Stimulated activated CD4-positive, alpha-beta T cell treated with anti-CD3 and anti-CD28 coated beads, Interleukin-1b, Interleukin-23, amount 100 ng/mL, for 1 hour (primary cell): ENCODE measurements at places on chromosomes 1 and 21.

- DNase-seq: no peak
Observed at GRCh38 chr1:166869318-166870099, 6.6 kb downstream of the TADA1 start.

- DNase-seq: no peak
Observed at GRCh38 chr1:54997711-54997986, 1.1 kb upstream of the BSND start.

DNA sequence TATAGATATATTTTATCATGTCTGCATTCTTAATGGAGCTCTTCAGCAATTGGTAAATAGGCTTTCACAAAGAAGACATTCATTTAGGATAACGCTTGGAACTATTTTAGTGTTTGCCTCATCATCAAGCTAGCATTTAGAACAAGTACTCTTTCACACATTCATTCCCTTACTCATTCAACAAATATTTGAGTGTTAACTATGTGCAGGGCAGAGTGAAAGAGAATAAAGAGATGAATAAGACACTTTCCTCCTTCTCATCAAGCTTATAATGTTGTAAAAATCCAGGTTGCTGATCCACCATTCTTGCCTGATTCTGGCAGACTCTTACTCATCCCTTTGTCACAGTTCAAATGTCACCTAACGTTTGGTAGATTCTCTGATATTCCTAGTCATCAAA is 386.3 kb upstream of the BEND5 start:
- no peak for DNase-seq

- DNase-seq: no peak
Observed at GRCh38 chr1:215607412-215607811, 40.3 kb downstream of the KCTD3 start.

- DNase-seq: no peak
Observed at GRCh38 chr1:15719381-15720120, 16.5 kb upstream of the SLC25A34 start.

DNA sequence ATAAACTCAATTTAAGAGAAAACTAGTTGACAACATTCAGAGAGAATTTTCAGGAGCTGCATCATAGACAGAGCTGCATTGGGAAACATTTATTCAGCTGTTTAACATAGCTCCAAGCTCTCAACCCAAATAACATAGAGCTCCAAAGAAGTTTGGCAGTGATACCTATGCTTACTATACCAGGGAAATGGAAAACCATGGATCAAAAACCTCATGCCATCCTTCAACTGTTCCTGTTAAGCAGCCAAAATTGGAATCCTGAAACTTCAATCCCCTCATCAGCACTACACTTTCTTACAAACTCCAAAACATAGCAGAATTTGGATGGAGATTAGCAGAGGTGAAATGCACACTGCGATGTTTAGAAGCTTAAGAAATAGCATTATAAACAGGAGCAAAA is 164.4 kb downstream of the USH2A start:
- DNase-seq: no peak

GRCh38 chr1:152640351-152640750 is 17.4 kb upstream of the LCE3A start:
- DNase-seq: no peak

- DNase-seq: no peak
Observed at GRCh38 chr1:1230656-1231399, 973 bp downstream of the SDF4 start.

DNA sequence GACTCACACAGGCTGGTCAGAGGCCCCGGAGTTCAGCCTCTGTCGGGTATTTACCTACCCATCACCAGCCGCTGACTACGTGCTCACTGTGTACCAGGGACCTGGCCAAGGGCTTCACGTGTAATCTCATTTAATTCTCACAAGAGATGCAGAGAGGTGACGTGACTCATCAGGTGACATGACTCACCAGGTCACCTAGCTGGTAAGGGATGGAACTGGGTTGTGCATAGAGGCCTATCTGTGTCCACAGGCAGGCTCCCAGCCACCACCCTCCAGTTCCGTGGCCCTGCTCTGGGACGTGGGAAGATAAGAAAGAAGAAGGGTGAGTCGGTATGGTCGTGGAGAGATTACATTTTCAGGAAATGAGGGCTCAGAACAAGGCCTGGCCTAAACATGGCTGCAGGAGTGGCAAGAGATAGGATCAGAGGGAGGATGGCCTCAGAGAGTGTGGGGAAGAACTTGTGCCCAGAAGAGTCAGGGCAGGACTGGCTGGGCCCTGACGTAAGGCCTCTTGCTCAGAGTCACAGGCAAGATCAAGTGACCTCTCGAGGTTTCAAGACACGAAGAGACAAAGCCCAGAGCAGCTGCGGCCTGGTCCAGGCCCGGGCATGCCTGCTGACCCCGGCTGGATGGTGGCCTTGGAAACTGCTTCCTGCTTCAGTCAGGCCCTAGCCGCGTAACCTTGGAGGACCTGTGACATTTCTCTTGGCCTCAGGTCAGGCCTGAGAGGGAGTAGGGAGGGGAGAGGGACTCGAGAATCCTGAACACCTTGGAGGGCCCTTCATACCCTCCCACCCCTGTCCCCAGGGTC is 52.7 kb upstream of the WASF2 start:
- DNase-seq: no peak

DNA sequence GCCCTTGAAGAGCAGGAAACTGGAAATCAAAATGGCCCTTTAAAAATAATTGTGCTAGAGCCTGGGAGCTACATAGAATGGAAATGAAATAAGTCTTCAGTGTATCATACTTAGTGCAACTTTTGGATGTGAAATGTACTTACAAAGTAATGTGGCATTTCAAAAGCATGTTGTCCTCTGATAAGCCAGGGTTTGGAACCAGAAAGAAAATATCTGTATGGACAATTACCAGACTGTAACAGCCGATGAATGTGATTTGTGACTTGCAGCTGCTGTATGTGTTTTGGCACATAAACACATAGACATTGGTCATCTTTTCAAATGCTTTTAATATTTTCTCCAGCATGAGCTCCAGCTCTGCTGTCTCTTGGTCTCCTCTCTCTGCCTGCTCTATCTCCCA is 546.4 kb downstream of the OMA1 start:
- DNase-seq: no peak

DNA sequence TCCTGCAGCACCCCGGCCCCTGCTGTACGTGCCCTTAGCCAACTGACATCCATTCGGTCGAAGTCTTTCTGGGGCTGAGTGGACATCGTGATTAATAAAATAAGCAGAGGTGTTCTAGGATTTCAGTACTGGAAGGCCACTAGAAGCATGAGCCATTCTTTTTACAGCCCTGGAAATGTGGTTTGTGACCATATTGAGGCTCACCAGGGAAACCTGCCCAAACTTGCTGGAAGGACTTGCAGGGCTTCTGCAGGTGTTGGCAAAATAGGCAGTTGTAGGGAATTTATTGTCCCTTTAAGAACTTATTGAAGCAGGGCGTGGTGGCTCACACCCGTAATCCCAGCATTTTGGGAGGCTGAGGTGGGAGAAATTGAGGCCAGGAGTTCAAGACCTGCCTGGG is 80.8 kb downstream of the DOP1B start:
- DNase-seq: no peak

DNA sequence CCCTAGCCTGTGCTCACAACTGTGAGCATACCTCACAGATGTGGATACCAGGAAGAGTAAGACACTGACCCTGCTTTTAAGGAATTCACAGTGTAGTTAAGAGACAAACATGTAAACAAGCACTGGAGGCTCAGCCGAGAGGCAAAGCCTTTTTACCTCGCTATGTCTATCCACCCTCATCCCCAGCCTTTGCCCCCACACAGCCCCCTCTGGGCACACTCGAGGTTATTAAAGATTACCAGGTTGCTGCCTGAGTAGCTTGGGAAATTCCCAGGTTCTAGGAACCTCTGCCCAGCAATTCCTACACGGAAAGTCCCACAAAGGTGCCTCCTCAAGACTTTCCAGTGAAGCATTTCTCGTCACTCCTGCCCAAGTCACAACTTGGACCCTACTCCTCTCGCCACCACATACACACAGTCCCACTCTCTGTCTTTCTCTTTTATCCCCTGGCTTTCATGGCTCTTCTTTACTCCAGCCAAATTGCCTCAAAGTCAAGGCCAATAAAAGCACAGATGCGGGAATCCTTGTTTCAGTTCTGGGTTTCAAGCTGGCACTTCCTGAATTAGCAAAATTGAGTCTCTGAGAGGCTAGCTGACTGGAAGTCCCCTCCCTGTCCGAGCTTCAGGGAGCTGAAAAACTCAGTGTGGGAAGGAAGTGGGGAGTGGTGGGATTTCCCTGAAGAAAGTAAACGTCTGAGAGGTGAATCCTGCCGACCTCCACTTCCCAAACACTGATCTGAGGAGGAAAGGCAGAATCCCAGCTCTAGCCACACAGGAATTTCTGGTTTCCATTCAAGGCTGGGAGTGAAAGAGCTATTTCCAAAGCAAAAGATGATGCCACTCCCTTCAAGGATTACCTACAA is 7.6 kb downstream of the DENND2D start:
- DNase-seq: no peak

DNA sequence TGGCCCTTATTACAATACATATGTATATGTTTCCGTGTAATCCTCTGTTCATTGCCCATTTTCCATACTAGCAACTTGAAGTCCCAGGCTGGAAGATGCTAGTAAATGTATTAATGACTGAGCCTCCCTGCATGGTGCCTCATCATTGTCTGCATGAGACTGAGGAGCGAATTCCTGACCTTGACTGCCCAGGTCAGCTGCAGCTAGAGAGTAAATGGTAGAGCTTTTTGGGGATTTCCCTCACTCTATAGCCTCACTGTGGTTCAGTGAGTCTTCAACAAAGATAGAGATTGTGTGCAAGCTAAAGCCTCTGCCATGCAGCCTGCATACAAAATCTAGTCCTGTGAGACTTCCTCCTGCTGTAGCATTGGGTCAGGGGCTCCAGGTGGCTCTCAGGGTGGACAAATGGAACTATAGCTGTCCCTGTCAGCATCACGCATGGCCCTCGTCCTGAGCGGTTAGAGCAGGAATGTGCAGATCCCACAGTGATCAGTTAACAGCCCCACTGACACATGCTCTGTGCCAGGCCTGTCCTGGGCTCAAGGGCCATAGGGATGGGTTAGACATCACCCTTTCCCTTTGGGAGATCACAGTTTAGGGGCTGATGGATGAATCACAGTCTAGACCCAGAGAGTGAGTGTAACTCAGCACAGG is 741.7 kb downstream of the MATN1 start:
- no peak for DNase-seq

- DNase-seq: no peak
Observed at GRCh38 chr1:185864331-185864730, 130.1 kb downstream of the HMCN1 start.

- no peak for DNase-seq
Observed at GRCh38 chr1:212565079-212565478, 43.5 kb upstream of the ATF3 start.

- DNase-seq: no peak
Observed at GRCh38 chr1:226384040-226384439, 23.9 kb downstream of the PARP1 start.

- DNase-seq: no peak
Observed at GRCh38 chr1:202013603-202014002, 3.2 kb downstream of the ELF3 start.

DNA sequence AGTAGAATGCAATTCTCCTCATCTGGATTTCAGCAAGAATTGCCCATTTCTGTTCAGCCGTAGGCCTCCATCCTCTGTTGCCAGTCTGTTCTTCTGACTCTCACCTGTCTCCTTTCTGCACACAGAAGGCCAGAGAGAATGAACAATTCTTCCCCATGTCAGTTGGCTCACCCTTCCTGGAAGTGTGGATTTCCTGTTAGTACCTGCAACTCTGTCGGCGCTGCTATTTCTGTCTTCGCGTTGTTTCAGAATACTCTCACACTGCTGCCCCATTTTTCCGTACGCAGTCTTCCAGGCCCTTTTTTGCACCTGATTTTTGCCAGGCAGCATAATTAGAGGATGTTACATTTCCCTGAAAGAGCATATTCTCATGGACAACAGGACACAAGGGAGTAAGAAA is 200.7 kb downstream of the FGGY start:
- DNase-seq: no peak

- no peak for DNase-seq
Observed at GRCh38 chr1:85142753-85143152, 58.1 kb downstream of the SYDE2 start.

- DNase-seq: no peak
Observed at GRCh38 chr1:50930193-50930592, 29.9 kb downstream of the FAF1 start.

DNA sequence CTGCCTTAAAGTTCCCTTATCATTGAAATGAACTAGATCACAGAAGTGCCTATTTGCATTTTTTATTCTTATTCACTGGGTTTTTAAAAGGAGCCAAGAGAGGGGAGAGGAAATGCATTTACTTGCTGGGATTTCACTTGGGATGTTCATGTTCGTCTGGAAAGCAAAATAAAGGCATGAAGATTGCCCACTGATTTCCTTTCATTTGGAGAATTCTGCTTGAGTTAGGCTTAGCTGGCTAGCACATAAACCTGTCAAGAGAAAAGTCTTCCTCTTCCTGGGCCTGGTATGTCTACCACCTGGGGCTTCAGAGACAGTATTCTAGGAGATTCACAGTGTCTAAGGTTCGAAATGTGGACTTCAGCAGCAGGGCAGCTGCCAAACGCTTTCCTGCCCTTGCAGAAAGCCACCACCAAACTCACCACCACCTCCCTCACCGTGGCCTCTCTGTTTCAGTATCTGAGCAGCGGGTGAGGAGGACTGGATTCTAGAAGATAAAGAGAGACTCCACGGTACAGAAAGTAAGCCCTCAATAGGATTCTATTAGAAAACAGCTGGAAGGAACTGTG is 44.5 kb downstream of the HIVEP3 start:
- DNase-seq: no peak

DNA sequence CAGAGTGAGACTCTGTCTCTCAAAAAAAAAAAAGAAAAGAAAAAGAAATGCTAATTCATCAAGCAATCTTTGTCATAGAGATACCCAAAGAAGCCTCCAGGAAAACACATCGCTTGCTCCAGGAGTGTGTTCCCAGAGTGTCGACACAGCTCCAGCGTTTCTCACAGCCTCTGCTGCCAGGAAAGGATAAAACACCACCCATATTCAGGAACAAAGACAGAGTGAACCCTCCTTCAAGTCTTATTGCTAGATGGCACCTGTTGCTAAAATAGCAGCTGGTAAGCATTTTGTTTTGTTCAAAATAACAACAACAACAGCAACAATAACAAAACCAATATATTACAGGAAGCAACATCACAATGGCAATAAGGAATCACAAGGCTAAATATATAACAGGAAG is 3.1 kb downstream of the ILDR2 start:
- DNase-seq: no peak

- DNase-seq: no peak
Observed at GRCh38 chr1:170150016-170150415, 4.3 kb downstream of the NTMT2 start.

- peak; percentile 43 for DNase-seq
Observed at GRCh38 chr1:175319112-175319911, 126.7 kb upstream of the KIAA0040 start.

- DNase-seq: no peak
Observed at GRCh38 chr1:159014003-159014571, 4.4 kb downstream of the IFI16 start.
